CD8-positive, alpha-beta T cell (primary cell): ENCODE measurements at places on chromosomes 5 and 9. TPM values are rescaled to one million over a fixed set of nuclear protein-coding genes. Genes with fewer than 3 reads are reported as not detected.
A peak's percentile ranks its signal among the peaks of the same experiment; 100 is the strongest.

DNA sequence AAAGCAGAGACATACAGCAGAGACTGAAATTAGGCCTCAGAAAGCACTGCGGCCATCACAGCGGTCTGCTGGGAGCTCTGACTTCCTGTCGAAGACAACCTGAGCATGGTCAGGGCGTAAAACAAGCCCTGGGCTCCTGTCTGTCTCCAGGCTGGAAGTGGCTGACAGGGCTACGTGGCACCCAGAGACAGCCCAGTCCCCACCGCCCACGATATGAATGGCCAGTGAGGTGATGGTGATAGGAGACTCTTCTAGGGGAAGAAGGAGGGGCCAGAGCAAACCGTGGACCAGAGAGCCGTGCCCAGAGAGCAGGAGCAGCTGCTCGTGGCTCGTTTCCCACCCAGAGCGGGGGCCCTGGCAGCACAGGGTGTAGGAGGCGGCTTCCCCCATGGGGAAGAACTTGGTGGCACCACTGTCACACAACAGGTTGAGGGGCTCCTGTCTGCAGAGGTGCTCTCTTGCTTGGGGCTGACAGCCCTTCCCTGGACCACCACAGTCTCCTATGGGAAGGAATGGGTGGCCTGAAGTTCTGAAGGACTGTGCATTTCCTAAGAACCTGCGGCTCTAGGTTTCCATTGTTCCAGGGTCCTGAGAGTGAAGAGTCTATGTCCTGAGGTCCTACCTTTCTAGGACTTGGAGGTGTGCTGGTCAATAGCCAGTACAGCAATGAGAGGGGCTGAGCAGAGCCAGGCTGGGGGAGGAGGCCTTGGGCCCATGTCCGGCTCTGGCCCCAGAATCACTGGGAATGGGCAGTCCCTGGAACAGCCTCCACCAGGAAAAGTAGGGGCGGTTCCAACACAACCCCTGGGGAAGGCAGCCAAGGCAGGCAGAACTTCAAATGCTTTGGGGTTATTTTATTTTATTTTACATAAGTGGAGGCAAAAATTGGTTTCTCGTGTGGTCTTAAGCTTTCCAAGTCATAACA lies 56.4 kb downstream of the BARX1 start:
- peak; percentile 49 for DNase-seq

GRCh38 chr5:54832045-54832444 lies 153.3 kb downstream of the ESM1 start:
- DNase-seq, result no peak

DNA sequence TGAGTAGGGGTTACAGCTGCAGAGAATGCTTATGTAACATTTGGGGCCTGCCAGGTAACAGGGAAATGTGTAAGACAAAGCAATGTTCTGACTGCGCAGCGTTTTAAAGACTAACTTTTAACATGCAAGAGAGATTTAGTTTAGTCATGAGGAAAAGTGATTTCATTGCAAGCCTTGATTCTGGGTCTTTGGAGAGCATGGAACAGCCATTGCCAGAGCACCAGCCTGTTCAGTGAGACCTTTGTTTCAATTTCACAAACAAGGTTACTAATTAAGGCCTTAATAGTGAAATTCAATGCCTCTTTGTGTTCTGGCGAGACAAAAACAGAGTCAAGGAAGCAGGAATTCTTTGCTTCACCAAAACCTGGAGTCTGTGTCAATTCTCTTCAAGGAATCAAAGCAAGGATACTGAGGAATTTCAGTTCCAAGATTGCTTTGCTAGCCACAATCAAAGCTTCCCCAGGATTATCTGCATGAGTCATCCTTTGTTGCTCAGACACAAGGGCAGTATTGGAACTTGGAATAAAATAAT lies 14.4 kb downstream of the CKMT2 start:
- DNase-seq, result no peak

- DNase-seq, result peak; percentile 69
These were observed 289.5 kb downstream of the DOCK8 start for GRCh38 chr9:503881-504852.

DNA sequence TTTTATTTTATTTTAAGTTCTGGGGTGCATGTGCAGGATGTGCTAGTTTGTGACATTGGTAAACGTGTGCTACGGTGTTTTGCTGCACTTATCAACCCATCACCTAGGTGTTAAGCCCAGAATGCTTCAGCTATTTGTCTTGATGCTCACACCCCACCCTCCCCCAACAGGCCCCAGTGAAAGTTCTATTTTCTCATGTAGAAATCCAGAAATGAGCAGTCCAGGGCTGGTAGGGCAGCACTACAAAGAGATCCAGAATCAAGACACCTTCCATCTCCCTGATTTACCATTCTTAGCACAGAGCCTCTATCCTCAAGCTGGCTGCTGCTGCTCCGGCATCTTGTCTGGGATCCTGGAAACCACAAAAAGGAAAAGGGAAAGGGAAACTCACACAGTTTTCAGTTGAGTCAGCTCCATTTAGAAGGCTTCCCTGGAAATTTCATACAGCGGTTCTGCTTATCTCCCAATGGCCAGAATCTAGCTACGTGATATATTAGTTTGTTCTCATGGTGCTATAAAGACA lies 85.4 kb upstream of the SMARCA2 start:
- no peak for DNase-seq

- no peak for DNase-seq
These were observed 220.3 kb downstream of the NR3C1 start for GRCh38 chr5:143182901-143183820.

- no peak for DNase-seq
These were observed 64.9 kb downstream of the SIL1 start for GRCh38 chr5:139133282-139133681.

GRCh38 chr9:13378154-13378553 lies 98.7 kb upstream of the MPDZ start:
- no peak for DNase-seq

- no peak for DNase-seq
These were observed 87.4 kb downstream of the HAPLN1 start for GRCh38 chr5:83633285-83633684.

- no peak for DNase-seq
These were observed 506.2 kb downstream of the SPOCK1 start for GRCh38 chr5:136992796-136993489.

GRCh38 chr5:25488119-25488518 lies 843.3 kb upstream of the CDH10 start:
- DNase-seq, result no peak

DNA sequence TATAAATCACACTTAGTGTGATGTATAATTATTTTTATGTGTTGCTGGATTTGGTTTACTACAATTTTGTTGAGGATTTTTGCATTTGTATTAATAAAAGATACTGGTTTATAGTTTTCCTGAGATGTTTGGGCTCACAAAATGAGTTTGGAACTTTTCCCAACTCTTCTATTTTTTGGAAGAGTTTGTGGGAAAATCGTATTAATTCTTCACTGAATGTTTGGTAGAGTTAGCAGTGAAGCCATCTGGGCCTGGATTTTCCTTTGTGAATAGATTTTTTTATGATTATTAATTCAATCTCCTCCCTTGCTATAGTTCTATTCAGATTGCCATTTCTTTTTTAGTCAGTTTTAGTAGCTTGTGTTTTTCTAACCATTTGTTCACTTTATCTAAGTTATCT lies 201.7 kb upstream of the NFIL3 start:
- DNase-seq, result no peak

GRCh38 chr5:175813943-175814630 lies 57.3 kb upstream of the CPLX2 start:
- DNase-seq, result no peak

- no peak for DNase-seq
These were observed 41.8 kb downstream of the NUP214 start for GRCh38 chr9:131167146-131167692.

- DNase-seq, result no peak
These were observed 9.0 kb downstream of the TLX3 start for GRCh38 chr5:171318026-171318425.

- DNase-seq, result no peak
These were observed 191.9 kb upstream of the SEMA6A start for GRCh38 chr5:116766470-116766947.

GRCh38 chr9:128193469-128194096 lies 2.2 kb upstream of the CIZ1 start:
- no peak for DNase-seq

- no peak for DNase-seq
These were observed 448.3 kb downstream of the TLE4 start for GRCh38 chr9:80020056-80020455.

- DNase-seq, result no peak
These were observed 697.0 kb upstream of the RGMB start for GRCh38 chr5:98076501-98076900.

DNA sequence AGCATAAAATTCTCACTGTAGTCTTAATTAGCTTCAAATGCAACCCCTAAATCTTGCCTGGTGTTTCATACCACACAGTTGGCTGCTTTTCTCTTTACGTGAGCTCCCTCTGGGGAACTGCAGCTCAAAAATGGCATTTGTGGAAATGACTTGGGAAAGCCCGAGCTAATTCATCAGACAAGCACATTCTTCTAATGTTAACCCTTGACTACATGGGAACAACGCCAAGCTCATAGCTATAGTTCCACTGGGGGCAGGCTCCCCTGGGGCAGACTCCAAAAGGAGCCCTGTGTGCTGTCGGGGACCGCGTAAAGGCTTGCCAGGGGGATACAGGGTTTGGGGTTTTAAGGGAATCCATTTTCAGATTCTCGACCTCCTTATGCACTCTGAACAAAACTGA lies 301.4 kb upstream of the DAP start:
- no peak for DNase-seq

GRCh38 chr9:107260437-107261081 lies 22.5 kb upstream of the RAD23B start:
- DNase-seq, result peak; percentile 14

DNA sequence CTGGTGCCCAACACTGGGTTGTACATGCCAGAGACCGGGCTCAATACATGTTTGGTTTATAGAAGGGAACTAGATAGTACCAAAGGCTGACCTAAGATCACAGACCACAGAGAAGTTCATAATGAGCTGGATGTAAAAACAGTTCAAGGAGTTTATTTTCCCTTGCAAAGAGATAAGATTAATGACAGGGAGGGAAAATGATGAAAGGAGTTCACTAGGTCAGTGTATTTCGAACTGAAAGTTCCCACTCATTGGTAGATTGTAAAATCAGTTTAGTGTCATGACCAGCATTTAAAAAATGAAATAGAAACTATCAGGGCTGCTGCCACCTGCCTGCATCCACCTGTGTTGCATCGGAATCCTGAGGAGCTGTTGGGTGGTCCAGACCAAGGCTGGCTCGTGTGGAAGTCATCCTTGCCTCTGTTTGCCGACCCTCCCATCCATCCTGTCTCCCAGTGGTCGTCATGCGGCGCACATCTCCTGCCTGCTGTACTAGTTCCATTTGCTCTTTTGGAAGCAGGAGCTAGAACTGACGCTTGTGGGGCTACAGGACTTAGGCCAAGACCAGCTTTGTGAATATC lies 21.1 kb downstream of the TBC1D2 start:
- no peak for DNase-seq

The NR6A1 gene
- total RNA-seq, result not detected

The EIF4EBP3 gene
- total RNA-seq, result 10.6 TPM

The KIAA0825 gene
- 1.0 TPM for total RNA-seq

The LCN1 gene
- total RNA-seq, result not detected

The NME5 gene
- not detected for total RNA-seq

The TMOD1 gene
- total RNA-seq, result 0.11 TPM

The ENTPD2 gene
- total RNA-seq, result not detected

The NUTM2G gene
- not detected for total RNA-seq

The TAF1L gene
- not detected for total RNA-seq

The CDC25C gene
- total RNA-seq, result not detected

The GPR151 gene
- not detected for total RNA-seq

The ADGRD2 gene
- total RNA-seq, result not detected
